HEK293T (cell line): ENCODE measurements at places on chromosomes 3 and 15.

GRCh38 chr15:43103907-43104306, 1.9 kb downstream of the UBR1 start:
- no peak for DNase-seq

GRCh38 chr3:135447483-135447882, 518.0 kb upstream of the PPP2R3A start:
- DNase-seq: no peak

DNA sequence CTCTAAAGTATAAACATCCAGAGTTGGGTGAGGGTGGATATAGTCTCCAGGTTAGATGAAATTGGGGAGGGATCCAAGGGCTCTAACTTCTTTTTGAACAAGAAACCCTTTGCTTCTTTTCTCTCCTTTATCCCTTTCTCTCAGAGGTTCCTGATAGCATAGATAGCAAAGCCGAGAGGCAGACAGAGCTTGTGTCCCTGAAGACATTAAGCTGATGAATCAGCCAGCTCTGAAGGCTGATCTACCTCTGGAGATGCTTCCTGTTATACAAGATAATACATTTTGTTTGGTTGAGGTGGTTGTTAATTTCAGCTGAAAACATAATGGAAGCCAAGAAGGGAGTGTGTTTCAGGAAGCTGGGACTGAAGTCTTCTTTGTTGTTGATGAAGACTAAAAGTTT, 193.2 kb downstream of the PDCD6IP start:
- no peak for DNase-seq

- no peak for DNase-seq
These were observed 371.7 kb upstream of the RGMA start for GRCh38 chr15:93460717-93461116.

- no peak for DNase-seq
These were observed 44.6 kb downstream of the RFX7 start for GRCh38 chr15:56199038-56199437.

DNA sequence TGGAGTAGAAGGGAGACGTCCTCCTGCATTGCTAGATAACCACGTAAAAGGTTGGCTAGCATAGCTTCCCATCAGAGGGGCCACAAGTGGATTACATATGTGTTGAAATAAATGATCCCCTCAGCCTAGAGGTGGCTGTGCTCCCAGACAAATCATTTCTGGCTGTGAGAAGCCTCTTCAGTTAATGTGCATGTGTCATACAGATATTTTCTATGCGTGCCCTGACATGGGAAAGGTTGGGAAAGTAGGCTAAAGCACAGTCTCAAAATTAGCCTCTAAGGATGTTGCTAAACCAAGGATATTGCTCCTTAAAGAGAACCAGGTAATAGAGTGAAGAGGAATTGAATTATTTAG, 17.8 kb downstream of the USP3 start:
- no peak for DNase-seq

DNA sequence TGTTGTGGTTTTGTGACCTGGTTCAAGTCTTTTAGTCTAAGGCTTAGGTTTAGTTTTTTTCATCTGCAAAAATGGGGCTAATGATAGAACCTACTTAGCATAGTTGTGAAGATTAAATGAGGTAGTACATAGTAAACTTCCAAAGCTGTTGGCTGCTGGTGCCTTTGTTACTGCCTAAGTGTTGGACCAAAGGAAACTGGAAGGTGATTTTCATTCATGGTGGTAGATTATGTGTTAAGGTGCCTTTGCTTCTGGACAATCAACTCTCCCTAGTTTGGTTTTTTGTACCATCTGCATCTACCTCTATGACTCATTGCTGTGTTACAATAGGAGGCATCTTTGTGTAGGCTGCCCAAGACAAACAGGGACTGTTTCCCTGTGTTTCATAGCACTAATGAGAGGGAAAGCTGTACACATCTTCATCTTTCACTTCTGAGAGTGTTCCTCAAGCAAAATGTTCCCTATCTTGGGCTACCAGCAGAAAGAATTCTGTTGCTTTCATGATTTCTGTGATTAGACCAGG, 3.2 kb downstream of the MAP2K1 start:
- DNase-seq: no peak

DNA sequence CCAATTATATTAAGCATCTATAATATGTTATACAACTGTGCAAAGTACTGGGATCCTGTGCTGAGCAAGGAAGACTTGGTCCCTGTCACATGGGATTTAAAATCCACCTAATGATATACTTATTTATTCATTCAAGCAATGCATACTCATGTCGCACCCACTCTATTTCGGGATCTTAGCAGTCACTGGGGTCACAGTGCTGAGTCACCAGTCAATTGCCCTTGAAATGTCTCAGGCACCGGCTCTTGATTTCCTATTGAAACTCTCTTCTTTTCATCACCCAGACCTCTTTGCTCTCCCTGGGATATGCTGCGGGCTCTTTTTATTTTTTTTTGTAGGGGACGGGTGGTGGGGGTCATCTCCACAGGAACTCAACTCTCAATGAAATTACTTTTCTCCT, 194.5 kb upstream of the GAP43 start:
- no peak for DNase-seq

DNA sequence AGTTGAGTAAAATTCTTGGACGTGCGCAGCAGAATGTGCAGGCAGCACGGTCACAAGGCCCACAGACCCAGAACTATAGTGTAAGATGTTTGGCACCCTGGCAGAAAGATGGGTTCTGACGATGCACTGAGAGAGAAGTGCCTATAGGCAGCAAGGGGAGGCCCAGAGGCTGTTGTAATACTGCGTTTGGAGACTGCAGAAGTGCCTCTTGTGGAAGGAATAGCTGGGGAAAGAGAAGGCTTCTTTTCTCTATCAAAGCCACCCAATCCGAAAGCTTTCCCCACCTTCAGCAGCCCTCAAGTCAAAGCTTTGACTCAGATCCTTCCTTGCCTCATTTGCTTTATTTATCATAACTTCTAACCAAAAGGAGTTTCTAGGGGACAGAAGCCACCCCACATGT, 5.2 kb upstream of the SIN3A start:
- DNase-seq: no peak

DNA sequence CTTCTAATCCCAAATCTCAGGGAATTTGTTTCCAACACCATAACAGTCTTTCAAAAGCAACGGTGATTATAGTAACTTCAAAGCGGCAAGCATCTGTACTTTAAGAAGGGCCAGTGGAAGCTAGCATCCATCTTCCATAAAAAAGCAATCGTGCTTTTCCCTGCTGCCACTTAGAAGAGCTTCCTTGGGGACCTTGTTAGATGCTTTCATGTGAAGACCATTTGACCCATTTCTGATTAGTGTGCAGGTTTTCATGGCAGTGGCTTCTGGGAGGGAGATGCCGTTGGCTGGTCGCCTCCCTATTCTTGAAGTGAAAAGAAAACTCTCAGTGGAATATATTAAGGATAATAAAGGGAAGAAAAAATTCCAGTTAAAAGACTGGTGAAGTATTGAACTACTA, 354.1 kb downstream of the ROBO2 start:
- DNase-seq: no peak

DNA sequence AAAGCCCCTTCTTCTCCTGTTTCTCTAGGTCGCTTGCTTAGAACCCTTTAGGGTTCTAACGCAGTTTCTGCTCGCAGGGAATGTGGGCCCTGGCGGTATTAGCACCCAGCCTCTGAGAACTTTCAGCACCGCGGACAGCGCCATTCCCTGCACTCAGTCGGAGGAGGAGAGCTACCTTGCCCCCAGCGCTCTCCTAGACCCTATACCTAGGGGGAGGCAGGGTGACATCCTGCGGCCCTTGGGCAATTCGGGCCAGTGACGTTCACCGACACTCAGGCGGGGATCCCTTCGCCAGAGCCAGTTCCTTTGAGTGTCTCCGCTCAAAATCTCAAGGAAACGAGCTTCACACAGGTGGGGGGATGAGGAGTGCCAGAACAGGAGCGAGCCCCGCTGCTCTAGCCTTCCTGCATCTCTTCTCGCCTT, 1.3 kb downstream of the SLC7A14 start:
- peak; percentile 78 for DNase-seq

- no peak for DNase-seq
These were observed 1141.0 kb downstream of the IGSF11 start for GRCh38 chr3:117893638-117894037.
